Osteocyte (in vitro differentiated cells): ENCODE measurements at places on chromosomes 11 and 22. TPM values are rescaled to one million over a fixed set of nuclear protein-coding genes. Genes with fewer than 3 reads are reported as not detected.

MPEG1 gene
- total RNA-seq, result not detected in 2 replicates

- peak; percentile 59 for DNase-seq
These were observed 120.9 kb upstream of the PLET1 start for GRCh38 chr11:112381578-112381977.

DNA sequence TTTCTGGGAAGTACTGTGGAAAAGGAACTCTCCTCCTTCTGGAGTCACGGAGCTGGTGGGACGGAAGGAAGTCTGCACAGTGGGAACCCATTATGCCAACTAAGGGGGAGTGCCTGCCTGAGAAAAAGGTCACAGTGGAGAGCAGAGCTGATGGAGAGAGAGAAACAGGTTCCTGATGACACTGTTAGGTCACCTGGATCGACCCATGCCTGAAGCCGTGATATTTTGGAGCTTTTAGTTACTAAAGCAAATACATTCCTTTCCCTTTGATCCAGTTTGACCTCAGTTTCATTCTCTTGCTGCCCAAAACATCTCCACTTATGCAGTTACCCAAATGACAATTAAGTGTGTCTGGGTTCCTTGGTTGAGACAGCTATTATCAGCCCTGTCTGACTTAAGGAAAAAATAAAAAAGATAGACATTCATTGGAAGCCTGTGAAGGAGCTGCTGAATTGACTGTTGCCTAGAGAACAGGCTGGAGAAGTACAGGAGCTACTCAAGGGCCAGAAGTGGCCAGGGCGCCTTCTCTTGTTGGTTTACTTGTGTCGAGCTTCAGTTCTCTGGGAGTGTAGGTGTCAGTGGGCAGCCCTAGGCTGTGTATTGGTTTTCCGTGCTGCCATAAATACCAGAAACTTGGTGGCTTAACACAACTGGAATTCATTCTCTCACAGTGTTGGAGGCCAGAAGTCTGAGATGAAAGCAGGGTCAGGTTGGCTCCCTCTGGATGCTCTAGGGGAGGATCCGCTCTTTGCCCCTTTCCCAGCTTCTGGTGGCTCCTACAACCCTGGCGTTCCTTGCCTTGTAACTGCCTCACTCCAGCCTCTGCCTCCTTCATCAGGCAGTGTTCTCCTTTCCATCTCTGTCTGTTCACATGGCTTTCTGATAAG, 13.6 kb downstream of the MRGPRD start:
- peak; percentile 53 for DNase-seq

DNA sequence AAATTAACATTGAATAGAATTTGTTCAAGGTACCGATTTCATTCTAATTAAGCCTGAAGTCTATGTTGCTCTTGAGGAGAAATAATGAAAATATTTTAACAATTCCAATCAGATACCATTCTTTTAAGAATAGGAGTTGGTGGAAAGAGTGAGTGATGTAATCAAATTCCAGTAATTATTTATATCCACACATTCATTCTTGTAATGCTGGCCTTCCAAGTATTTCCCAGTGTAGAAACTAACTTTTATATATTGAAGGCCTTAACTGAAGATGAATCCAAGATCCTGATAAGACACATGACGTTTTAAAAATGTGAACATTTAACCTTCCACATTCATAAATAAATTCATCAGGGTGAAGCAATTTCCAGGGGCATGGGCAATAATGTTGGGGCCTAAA, 36.6 kb upstream of the PAX6 start:
- no peak for DNase-seq

GRCh38 chr11:11400635-11401232, 47.7 kb upstream of the CSNK2A3 start:
- DNase-seq, result no peak

DNA sequence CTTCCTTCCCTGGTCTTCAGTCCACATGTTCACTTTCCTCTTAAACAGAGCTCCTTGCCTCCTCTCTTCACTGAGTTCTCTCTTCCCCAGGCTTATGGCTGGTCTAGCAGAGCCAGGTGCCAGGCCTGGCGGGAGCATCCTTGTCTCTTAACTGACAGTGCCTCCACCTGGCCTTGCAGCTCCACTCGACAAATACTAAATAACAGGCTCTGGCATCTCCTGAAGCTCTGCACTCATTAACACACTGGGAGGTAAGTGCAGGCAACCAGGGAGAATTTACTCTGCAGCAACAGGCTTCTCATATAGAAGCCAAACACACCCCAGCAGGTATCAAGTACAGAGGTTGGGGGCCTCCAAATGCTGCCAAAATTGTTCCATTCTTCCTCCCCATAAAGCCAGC, 438.1 kb downstream of the SOX6 start:
- no peak for DNase-seq

GRCh38 chr22:42134100-42135020, 3.8 kb upstream of the CYP2D6 start:
- DNase-seq, result no peak

DNA sequence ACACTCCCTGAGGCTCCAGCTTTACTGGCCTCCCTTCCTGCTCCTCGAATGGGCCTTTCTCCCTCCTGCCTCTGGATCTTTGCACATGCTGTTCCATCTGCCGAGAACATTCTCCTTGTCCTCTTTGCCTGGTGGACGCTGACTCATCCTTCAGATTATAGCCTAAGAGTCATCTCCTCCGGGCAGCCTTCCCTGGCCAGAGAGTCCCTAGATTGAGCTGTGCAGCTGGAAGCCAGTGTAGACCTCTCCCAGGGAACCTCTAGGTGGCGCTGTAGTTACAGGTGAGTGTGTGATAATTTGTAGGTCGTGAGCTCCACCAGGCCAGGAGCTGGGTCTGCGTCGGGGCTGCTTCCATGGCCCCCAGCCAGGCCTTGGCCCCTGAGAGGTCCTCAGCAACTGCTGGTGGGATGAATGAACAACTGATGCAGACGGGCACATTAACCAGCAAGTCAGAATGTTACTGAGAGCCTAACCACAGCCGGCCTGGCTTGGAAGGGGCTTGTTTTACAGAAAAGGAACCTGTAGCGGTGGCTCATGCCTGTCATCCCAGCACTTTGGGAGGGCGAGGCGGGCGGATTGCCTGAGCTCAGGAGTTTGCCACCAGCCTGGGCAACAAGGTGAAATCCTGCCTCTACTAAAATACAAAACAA, 8.7 kb downstream of the PNPLA5 start:
- DNase-seq, result no peak

GP1BB gene
- total RNA-seq, result 28.6 and 34.1 TPM in 2 replicates

GRCh38 chr11:67310246-67311050, 7.1 kb downstream of the SSH3 start:
- DNase-seq, result no peak

DNA sequence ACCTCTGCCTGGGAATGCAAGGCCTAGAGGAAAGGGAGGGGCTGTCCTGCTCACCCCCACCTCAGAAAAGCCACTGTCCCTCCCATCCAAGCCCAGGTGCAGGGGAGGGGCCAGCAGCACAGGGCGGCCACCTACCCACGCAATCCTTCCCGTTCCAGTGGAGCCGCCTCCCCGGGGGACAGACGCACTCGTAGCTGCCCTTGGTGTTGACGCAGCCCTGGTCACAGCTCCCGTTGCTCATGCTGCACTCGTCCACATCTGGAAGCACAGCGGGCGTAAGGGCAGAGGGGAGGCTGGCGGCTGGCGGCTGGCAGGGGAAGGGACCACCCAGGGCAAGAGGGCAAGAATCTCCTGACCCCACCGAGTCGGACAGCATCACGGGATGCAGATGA, 40.3 kb upstream of the TTLL12 start:
- no peak for DNase-seq

GRCh38 chr22:43837666-43838065, 24.6 kb downstream of the SULT4A1 start:
- DNase-seq, result no peak

SLC22A6 gene
- total RNA-seq, result not detected in 2 replicates

SCYL1 gene
- 103 and 104 TPM in 2 replicates for total RNA-seq

GRCh38 chr11:86062719-86063118, 6.2 kb downstream of the PICALM start:
- DNase-seq, result no peak

- DNase-seq, result no peak
These were observed 304.1 kb upstream of the ANO5 start for GRCh38 chr11:21888814-21889213.

MORC2 gene
- total RNA-seq, result 26.9 and 29.1 TPM in 2 replicates

DNA sequence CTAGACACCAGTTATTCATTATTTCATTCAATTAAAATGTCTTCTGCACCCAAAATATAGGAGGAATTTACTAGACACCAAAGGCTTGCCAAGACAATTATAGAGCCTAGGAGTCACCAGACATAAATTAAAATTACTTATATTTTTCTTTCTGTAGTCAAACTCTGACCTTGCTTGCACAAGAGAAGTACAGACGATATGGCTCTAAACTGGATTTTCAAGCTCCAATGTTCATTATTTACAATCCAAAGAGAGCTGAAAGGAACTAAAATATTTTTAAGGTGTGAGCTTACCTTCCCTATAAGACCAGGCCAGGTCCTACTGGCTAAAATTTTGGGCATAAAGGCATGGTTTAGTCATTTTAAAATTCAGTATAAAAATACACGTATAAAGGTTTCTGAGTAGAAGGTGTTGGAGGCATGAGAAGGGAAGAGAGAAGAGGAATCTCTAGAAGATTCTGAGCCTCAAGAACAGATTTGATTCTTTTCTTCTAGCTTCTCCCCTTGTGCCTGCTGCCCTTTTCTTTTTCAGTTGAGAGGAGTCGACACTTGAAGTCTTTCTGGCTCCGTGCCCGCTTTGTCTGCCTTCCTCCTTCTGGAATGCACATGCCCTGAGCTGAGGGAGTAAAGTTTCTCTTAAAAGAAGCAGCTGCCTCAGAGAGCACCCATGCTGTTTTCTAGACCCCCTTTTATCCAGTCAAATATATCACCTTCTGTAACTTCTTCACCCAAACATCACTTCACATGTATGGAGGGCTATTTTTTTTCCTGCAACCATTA, 13.5 kb downstream of the C11orf97 start:
- no peak for DNase-seq

DNA sequence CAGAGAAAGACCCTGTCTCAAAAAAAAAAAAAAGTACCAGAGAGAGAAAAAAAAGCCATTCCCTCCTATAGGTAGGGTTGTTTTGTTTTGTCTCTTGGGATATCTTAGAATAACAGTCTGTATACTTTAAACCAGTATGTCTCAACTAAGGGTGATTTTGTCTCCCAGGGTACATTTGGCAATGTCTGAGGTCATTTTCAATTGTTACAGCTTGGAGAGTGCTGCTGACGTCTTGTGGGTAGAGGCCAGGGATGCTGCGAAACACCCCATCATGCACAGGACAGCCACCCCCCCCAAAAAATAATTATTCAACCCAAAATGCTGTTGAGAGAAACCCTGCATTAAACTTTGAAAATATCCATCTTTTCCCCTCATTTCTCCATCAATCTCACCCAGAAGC, 56.1 kb upstream of the CRTAM start:
- DNase-seq, result no peak

DNA sequence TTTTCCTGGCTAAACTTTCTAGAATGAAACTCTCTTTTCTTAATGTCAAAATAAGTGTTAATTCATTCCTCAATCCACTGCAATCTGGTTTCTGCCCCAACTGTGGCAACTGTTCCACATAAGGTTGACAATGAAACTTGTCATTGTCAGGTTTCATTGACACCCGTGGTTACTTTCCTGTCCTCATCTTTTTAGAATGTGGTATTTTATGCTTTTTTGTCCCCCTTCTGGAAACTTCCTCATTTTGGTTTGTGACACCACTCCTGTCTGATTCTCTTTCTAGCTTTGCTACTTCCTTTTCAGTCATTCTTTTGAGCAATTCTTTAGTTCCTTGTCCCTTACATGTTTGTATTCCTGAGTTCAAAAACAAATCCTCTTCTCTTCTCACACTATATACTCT, 7.5 kb upstream of the PDE3B start:
- no peak for DNase-seq

- peak; percentile 84 for DNase-seq
These were observed 728.1 kb downstream of the BRD1 start for GRCh38 chr22:49099496-49100124.

- no peak for DNase-seq
These were observed 366.3 kb downstream of the TBC1D22A start for GRCh38 chr22:47128622-47129215.

DNA sequence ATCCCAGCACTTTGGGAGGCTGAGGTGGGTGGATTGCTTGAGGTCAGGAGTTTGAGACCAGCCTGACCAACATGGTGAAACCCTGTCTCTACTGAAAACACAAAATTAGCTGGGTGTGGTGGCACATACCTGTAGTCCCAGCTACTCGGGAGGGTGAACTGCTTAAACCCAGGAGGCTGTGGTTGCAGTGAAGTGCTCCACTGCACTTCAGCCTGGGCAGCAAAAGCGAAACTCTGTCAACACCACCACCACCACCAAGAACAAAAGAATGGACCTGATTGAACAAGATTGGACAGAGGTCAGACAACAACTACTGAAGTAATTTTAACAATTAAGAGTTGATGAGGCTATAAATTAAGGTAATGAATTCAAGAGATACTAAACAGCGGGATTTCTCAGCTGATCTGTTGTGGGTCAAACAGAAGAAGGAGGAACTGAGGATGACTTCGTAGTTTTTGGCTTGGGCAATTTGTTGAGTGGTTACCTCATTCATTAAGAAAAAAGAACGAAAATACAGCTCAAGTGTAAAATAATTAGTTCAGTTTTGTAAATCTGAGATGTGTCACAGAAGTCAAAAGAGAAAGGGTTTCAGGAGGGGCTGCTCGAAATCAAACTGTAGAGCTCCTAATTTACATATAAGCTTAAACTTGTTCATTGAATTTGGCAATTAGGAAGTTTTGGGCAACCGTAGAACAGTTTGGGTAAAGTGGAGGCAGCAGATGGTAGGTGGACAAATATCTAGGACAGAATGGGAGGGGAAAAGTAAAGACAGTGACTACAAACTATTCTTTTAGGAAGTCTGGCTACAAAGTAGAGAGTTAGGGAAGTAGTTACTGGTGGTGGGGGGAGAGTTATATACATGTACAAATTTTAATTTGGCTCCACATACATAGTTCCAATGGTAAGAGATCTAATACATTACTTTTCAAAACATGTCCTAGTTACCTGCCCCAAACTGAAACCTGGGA, 4.5 kb downstream of the IL18 start:
- no peak for DNase-seq

GRCh38 chr11:106070606-106071005, 6.5 kb downstream of the KBTBD3 start:
- no peak for DNase-seq

DNA sequence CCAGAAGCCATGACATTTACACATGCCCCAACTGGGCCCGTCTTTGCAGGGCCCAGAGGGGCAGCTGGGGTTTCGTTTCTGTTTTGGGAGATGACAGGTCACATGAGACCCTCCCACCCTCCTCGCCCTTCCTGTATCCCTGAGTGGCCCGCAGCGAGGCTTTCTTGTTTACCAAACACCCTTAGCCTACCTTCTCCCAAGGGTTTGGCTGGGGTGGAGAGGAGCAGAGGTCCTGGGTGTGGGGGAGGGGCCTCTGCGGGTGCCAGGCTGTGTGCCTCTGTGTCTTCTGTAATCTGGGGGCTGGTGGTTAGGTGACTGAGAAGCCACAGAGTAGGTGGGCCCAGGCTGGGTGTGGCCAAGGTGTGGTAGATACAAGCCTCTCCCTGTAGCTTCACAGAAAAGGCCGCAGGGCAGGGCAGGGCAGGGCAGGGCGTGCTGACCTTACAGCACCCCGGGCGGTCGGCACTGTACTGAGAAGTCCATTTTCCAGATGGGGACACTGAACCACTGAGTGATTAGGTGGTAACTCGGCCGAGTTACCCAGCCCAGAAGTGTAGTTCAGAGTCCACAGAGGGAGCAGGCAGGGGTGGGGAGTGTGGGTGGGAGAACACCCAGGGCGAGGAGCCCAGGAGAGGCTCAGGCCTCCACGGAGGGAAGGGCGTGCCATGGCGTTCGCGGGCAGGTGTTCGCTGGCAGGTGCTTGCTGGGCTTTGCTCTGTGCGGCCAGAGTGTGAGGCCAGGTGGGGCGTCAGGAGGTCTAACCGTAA, 8.7 kb downstream of the PRR5 start:
- DNase-seq, result no peak

- no peak for DNase-seq
These were observed 285.9 kb downstream of the BRD1 start for GRCh38 chr22:49541693-49542230.
